Globus pallidus (tissue), 1 donor: ENCODE measurements at places on chromosomes 2 and 18.

- DNase-seq, result peak; percentile 99
These were observed at the start of the genes APLF and FBXO48 for GRCh38 chr2:68467077-68467960. TSS of gene APLF (plus strand) at chr2:68467585. CDS start at chr2:68467732, 147 bp downstream. TSS of gene FBXO48 (minus strand) at chr2:68467294. CDS start at chr2:68465145, 2,149 bp downstream.

- DNase-seq, result no peak
These were observed 59.4 kb upstream of the XPO1 start for GRCh38 chr2:61597300-61598289.

GRCh38 chr18:67199993-67200617, 316.4 kb downstream of the DSEL start:
- DNase-seq, result peak; percentile 77

DNA sequence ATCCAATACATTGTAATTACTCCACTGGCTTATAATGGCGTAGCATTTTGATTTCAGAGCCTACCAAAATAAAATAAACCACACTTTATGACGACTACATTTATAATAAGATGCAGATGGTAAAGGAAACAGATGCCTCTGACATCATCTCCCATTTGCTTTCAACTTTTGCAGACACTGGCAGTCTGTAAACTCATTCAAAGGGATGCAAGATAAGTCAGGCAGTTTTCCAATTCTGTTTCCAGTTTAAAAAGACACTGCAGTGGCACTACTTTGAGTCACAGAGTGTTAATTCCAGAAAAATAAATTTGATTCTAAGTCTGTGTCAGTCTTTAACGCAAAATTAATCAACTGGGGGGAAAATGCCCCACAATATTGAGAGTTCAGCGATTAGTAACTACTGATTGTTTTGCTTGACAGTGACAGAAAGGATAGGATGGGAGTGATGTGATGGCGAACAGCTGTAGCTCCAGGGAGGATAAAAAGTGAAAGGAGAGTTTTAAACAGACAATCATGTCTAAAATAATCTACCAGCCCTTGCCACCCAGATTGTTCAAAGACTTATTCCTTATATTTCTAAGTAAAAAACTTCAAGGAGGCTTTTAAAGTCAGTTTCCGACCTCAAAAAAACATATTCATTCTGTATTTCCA, 6.7 kb downstream of the DSEL start:
- peak; percentile 88 for DNase-seq

- DNase-seq, result no peak
These were observed 141.7 kb downstream of the SH3RF3 start for GRCh38 chr2:109270505-109271312.

DNA sequence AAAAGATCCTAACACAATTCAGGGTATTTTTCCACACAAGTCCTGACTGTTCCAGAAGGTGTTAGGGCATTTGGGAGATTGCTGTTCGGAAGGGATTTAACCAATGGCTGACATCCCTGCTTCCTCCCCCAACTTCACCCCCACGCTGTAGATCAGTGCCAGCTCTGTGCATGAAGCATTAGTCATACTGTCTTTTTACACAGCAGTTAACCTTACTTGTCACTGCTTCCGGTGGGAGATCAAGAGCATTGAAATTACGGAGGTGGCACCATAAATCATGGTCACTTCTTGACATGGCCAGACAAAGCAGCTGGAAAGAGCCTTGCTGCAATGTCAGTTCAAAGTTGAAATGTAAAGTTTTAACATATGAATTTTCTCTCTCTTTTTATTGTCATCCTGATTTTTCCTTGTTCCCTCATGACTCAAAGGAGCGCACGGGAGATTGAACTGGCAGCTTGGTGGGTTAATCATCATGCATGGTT, 70.2 kb downstream of the HRH4 start:
- DNase-seq, result no peak

GRCh38 chr2:40457366-40457765, 5.5 kb upstream of the SLC8A1 start:
- DNase-seq, result no peak
